Stimulated activated CD4-positive, alpha-beta T cell treated with anti-CD3 and anti-CD28 coated beads, Interleukin-4, amount 100 ng/mL, for 24 hours (primary cell): ENCODE measurements at places on chromosomes 2 and 18.

- DNase-seq: no peak
Measured at GRCh38 chr2:181411105-181411849, 45.9 kb upstream of the ITGA4 start.

DNA sequence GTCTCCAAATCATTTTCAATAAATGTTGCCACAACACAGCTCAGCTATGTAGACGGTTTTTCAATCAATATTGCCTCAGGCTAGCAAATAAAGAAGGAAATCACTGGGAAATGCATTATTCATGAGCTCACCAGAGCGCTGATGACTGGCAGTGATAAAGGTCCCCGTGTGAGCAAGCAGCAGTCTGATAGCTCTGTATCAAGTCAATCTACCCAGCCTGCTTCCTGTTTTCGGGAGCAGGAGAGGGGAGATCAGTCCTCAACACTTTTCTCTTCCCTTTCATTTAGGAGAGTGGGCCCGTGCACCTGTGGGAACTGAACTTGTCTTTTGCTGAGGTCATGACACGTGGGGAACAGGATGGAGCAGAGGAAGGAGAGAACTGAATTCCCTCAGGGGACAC, 253.9 kb upstream of the SIX2 start:
- no peak for DNase-seq

GRCh38 chr2:236728916-236729670, 159.5 kb downstream of the ACKR3 start:
- DNase-seq: no peak

DNA sequence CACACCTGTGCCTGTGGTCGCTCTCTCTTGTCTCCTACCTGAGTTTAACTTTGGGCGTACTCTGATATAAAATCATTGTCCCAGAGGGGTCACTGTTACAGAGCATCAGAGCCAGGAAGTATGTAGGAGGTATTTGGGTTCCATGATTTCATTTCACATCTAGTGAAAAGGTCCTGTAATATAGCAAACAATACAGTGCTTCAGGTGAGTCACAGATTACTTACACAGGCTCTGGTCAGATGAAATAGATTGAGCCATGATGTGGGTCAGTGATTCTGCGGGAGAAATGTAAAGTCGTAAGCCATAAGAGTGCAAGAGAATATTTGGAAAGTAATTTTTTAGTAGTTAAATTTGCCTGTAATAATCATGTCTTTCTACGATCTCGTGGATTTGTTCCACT, 70.2 kb downstream of the SOCS6 start:
- DNase-seq: no peak

DNA sequence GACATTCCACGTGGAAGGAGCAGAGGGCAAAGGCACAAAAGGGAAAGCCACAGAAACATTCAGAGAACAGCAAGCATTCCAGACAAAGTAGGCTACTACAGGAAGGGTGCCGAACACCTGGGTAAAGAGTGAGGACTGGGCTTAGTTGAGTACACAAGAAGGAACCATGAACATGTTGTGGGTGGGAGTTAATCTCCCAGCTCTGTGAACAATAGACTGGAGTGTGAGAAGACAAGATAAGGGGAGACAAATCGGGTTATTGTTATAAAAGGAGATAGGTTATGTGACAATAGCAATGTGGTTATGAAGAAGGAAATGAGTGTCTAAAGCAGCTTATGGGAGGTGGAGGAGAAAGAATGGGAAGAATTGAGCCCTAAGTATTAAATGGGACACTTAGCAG, 70.0 kb downstream of the DPP4 start:
- no peak for DNase-seq

- DNase-seq: no peak
Measured at GRCh38 chr2:234679741-234680687, 183.1 kb upstream of the ARL4C start.

DNA sequence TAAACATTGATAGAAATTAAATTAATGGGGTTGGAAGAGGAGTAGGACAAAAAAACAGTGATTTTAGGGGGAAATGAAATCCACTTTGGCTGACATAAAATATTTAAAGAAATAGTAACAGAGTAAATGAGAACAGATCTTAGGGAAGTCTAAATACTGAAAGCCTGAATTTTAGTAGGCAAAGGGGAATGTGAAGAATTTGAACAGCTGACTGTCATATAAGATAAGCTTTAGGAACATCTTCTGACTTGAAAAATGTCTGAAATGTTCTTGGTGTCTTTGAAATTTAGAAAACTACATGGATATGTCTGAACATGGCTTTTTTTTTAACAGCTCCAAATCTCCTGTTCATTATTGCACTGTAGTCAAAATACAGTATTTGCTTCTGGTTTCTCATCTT, 150.3 kb downstream of the CALCRL start:
- DNase-seq: no peak

DNA sequence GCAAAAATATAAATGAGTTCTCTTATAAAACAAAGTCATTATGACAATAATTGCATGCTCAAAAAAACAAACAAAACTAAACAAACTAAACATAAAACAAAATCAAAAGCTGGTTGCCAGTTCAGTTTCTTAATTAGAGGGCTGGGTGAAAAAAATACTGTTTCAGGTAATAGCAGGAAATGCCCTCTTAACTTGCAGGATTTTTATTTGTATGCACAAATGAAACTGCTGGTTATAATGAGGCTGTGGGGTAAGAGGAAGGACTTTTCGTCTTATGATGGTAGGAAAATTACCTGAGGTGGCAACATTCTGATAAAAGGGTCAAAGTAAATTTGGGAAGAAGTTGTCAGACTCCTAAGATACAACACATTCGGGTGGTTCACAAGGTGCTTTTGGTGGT, 21.5 kb upstream of the CDKL4 start:
- DNase-seq: no peak

DNA sequence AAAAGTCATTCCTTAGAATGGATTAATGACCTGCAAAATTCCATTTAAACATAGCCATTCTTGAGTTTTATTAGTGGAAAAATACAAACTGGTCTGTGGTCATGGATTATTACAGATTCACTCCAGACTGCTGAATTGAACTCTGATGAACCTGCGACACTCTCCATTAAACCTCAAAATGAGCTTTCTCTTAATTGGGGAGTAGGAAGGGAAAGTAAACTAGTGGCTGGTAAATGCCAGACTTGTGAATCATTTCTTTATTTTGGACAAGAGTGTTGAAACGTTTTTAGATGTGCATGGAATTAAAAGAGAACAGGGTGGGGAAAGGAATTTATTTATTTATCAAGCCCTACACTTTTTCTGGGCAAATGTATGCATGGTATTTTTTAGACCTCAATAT, 321.2 kb upstream of the FANCL start:
- no peak for DNase-seq

- no peak for DNase-seq
Measured at GRCh38 chr2:17901246-17901645, 22.8 kb downstream of the KCNS3 start.

DNA sequence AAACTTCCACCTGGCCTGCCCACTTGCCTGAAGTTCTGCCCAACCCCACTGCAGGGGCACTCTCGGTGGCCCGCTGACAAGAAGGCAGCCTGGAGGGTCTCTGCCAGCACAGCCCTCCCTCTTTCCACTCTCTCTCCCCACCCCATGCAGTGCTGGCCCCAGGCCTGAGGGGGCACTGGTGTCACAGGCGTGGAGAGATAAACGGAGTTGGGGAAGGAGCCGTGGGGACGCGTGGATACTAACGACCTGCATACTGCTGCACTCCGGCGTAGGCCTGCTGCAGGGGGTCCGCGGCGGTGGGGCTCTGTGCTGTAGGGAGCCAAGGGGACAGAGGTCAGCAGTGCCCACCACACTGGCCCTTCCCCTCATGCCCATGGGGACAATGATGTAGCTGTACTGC, 299.3 kb downstream of the CELF4 start:
- no peak for DNase-seq

GRCh38 chr2:229641676-229642075, 72.7 kb downstream of the DNER start:
- DNase-seq: no peak
